Thyroid gland (tissue), 4 donors: ENCODE measurements at places on chromosomes 11 and 22.

- no peak for DNase-seq
Measured at GRCh38 chr11:118287006-118287405, 17.5 kb upstream of the CD3E start.

DNA sequence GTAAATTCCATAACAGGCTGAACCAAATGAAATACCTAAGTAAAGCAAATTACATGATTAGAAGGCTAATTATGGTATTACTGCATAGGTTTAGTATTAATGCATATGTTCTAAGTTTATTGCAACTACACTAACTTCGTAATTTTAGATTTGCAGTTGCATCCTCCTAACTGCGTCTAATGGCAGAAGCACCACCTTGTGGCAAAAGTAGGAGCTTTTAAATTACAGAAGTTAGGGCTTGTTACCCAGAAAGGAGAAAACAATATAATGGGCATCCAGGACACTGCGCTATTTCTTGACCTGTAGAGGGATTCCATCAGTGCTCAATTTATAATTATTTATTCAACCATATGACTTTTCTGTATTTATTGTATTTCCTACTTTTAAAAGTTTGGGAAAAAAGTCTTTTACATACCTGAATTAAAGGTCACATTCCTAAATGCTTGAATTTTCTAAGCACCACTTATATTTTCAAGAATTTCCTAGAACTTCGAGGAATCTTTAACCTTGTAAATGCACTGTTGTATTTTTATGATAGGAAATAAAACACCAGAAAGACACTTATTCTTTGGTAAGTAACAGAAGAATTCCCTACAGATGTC, 16.3 kb upstream of the GPR83 start:
- DNase-seq = no peak

- no peak for DNase-seq
Measured at GRCh38 chr11:119155733-119156492, 7.1 kb downstream of the ABCG4 start.

GRCh38 chr11:85627332-85627997, at the start of gene DLG2:
TSS of gene DLG2 (minus strand) at chr11:85627344.
- DNase-seq = peak; percentile 27

- no peak for DNase-seq
Measured at GRCh38 chr11:119776031-119776636, 47.1 kb upstream of the NECTIN1 start.

DNA sequence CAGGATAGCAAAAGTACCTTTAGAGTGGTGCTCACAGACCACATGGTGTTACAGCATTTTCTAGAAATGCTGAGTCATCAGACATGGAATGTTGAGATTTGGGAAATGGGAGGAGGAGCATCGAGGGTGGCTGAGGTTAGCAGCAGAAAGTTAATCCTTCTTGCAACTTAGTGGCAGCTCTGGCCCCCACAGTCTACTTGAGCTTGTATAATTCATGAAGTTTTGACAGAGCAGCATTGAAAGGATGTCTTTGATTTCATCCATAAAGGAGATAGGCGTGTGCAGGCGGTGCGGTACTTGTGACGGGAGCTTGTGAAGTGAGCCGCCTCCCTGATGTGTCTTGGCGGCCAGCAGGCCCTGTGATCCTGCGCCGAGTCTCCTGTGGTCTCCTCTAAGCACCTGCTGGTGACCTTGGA, 330.5 kb downstream of the TBC1D22A start:
- peak; percentile 70 for DNase-seq

DNA sequence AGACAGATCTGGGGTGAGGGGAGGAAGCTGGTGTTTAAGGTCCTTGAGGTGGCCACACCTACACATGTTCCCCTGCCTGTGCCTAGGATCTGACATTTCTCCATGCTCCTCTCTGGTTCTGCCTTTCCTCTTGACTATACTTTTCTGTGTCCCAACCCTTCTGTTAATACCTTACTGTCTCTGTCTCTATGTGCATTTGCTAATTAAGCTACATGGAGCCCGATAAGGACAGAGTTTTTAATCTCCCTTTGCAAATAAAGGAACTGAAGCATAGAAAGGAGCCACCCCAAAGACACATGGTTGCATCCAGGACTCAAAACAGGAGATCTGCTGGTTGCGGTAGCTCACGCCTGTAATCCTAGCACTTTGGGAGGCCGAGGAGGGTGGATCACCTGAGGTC, 33.1 kb upstream of the CDON start:
- no peak for DNase-seq

DNA sequence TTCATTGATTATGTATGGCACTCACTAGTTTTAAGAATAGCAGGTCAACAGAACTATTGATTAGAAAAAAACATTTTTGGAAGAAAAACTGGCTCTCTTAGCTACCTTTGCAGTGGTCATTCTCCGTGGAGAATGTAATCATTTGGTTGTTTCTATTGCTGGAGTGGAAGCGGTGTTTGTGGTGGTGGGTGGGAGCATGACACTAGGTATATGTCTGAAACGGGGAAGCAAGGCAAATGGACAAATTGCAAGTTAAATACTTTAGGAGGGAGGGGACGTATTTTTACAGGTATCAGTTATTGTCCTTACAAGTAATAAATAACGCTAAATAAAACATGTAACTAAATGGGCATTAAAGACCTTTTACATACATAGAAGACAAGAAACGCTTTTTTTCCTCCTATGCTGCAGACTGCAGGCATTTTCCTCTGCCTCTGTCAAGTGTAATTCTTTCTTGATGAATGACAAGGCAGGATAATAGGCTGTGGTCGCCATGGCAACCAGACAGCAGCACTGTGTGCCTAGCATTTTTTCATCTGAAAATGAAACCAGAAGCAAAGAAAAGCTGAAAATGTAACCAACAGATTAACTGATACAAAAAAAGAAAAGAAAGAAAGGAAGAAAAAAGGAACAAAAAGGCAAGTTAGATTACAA, 46.2 kb downstream of the BLID start:
- DNase-seq = peak; percentile 75

- DNase-seq = no peak
Measured at GRCh38 chr11:73551677-73552076, 46.2 kb downstream of the FAM168A start.

- peak; percentile 33 for DNase-seq
Measured at GRCh38 chr11:113387605-113388211, at the start of gene ANKK1. TSS of gene ANKK1 (plus strand) at chr11:113387779. CDS start at chr11:113387885, 106 bp downstream.

GRCh38 chr11:71484248-71485062, 31.5 kb downstream of the NADSYN1 start:
- DNase-seq = no peak
